A549 treated with CpdA at 1 μM for 4 hours (cell line): ENCODE measurements at places on chromosomes 4 and X. TPM values are rescaled to one million over a fixed set of nuclear protein-coding genes. Genes with fewer than 3 reads are reported as not detected.

The SH3RF1 gene
- total RNA-seq: 9.4 to 14.0 TPM (median 9.8 TPM) in 5 replicates

The MID1 gene
- total RNA-seq: 38.0 to 54.9 TPM (median 47.8 TPM) in 5 replicates

The ITIH6 gene
- total RNA-seq: 0.02 TPM in 1 of 5 replicates, not detected in the others

The KIF4A gene
- 26.9 to 30.4 TPM (median 28.7 TPM) in 5 replicates for total RNA-seq

The USP17L27 gene
- not detected in 5 replicates for total RNA-seq

The PCDH19 gene
- 0.02 to 0.06 TPM (median 0.05 TPM) in 5 replicates for total RNA-seq

The FAM241A gene
- 0.74 to 1.1 TPM (median 0.95 TPM) in 5 replicates for total RNA-seq

The CRMP1 gene
- 1.8 to 2.6 TPM (median 2.1 TPM) in 5 replicates for total RNA-seq

The KLKB1 gene
- 0.19 TPM in 1 of 5 replicates, not detected in the others for total RNA-seq

The TLL1 gene
- 0.05 to 0.40 TPM (median 0.09 TPM) in 5 replicates for total RNA-seq

The SHROOM4 gene
- total RNA-seq: not detected in 5 replicates

The PROM1 gene
- total RNA-seq: 0.03 to 0.18 TPM (median 0.07 TPM) in 4 of 5 replicates, not detected in the other

The KCNE5 gene
- total RNA-seq: 0.12 to 0.21 TPM in 2 of 5 replicates, not detected in the others

The ZIC3 gene
- not detected in 5 replicates for total RNA-seq

The GYG2 gene
- total RNA-seq: 3.5 to 5.4 TPM (median 4.4 TPM) in 5 replicates

The DDX60 gene
- 1.5 to 5.7 TPM (median 2.8 TPM) in 5 replicates for total RNA-seq

The GRIPAP1 gene
- total RNA-seq: 22.2 to 24.2 TPM (median 23.0 TPM) in 5 replicates

The PAGE2B gene
- total RNA-seq: not detected in 5 replicates

The GPR173 gene
- total RNA-seq: not detected in 5 replicates

The TNIP3 gene
- total RNA-seq: 0.23 to 0.72 TPM (median 0.56 TPM) in 5 replicates

The CLDN34 gene
- not detected in 5 replicates for total RNA-seq

The ZCCHC18 gene
- total RNA-seq: 0.13 to 0.31 TPM (median 0.21 TPM) in 4 of 5 replicates, not detected in the other

The MAGEA11 gene
- 0.02 TPM in 1 of 5 replicates, not detected in the others for total RNA-seq

The KLHL4 gene
- total RNA-seq: 2.8 to 3.6 TPM (median 3.2 TPM) in 5 replicates

The LRCH2 gene
- 0.04 to 0.05 TPM in 2 of 5 replicates, not detected in the others for total RNA-seq

The MAGEA2 gene
- total RNA-seq: 0.09 to 0.22 TPM in 2 of 5 replicates, not detected in the others

The TBC1D9 gene
- total RNA-seq: 6.6 to 8.4 TPM (median 7.4 TPM) in 5 replicates

The HMX1 gene
- 0.13 to 0.21 TPM (median 0.13 TPM) in 4 of 5 replicates, not detected in the other for total RNA-seq

The MAGEC1 gene
- total RNA-seq: 0.01 to 0.10 TPM (median 0.05 TPM) in 4 of 5 replicates, not detected in the other

The PDZD4 gene
- total RNA-seq: 2.7 to 3.5 TPM (median 3.0 TPM) in 5 replicates

The CHRDL1 gene
- total RNA-seq: not detected in 5 replicates

The TMPRSS11B gene
- not detected in 5 replicates for total RNA-seq

The OCIAD1 gene
- 125 to 220 TPM (median 131 TPM) in 5 replicates for total RNA-seq

The TMEM31 gene
- 0.08 to 0.27 TPM in 2 of 5 replicates, not detected in the others for total RNA-seq

The DNAJB14 gene
- 9.0 to 31.3 TPM (median 17.0 TPM) in 5 replicates for total RNA-seq

The UNC5C gene
- total RNA-seq: 0.01 TPM in 2 of 5 replicates, not detected in the others

The RGN gene
- 0.07 to 0.08 TPM in 2 of 5 replicates, not detected in the others for total RNA-seq

The DHRSX gene
- 36.0 to 42.5 TPM (median 41.2 TPM) in 5 replicates for total RNA-seq

The SMR3A gene
- not detected in 5 replicates for total RNA-seq

The GPC4 gene
- total RNA-seq: 0.02 to 0.03 TPM (median 0.02 TPM) in 3 of 5 replicates, not detected in the others

The REPS2 gene
- 0.42 to 0.87 TPM (median 0.79 TPM) in 5 replicates for total RNA-seq

The SULT1E1 gene
- not detected in 5 replicates for total RNA-seq
